Left renal pelvis (tissue), 4 donors: ENCODE measurements at places on chromosomes 2 and 18. TPM values are rescaled to one million over a fixed set of nuclear protein-coding genes. Genes with fewer than 3 reads are reported as not detected.

Gene RAB17
- polyA plus RNA-seq: 21.3 TPM

Gene SNED1
- 9.0 TPM for polyA plus RNA-seq

Gene MRPS9
- 30.7 TPM for polyA plus RNA-seq

Gene GALR1
- 0.07 TPM for polyA plus RNA-seq

Gene NYAP2
- not detected for polyA plus RNA-seq

Gene NEURL3
- 4.7 TPM for polyA plus RNA-seq

Gene PCBP1
- 234 TPM for polyA plus RNA-seq

Gene SKA1
- 6.4 TPM for polyA plus RNA-seq

Gene GBX2
- polyA plus RNA-seq: 0.65 TPM

Gene SYT4
- 1.0 TPM for polyA plus RNA-seq

Gene CTAGE1
- 0.05 TPM for polyA plus RNA-seq

DNA sequence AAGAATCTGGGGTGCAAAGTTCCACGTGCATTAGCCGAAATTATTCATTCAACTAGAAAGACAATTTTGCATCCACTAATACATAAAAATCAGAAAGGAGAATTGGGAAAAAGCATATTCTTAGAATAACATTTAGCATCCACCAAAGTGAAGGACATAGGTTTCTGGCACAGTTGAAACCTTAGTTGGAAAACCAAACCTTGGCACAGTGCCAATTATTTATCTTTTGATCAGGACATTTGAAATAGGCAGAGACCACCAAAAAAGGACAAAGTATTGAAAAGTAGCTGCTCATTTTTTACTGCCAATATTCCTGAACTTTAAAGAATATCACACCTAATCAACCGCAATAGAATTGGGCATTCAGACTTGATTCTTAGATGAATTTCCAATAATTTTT, 25.5 kb upstream of the NFU1 start:
- DNase-seq: no peak

DNA sequence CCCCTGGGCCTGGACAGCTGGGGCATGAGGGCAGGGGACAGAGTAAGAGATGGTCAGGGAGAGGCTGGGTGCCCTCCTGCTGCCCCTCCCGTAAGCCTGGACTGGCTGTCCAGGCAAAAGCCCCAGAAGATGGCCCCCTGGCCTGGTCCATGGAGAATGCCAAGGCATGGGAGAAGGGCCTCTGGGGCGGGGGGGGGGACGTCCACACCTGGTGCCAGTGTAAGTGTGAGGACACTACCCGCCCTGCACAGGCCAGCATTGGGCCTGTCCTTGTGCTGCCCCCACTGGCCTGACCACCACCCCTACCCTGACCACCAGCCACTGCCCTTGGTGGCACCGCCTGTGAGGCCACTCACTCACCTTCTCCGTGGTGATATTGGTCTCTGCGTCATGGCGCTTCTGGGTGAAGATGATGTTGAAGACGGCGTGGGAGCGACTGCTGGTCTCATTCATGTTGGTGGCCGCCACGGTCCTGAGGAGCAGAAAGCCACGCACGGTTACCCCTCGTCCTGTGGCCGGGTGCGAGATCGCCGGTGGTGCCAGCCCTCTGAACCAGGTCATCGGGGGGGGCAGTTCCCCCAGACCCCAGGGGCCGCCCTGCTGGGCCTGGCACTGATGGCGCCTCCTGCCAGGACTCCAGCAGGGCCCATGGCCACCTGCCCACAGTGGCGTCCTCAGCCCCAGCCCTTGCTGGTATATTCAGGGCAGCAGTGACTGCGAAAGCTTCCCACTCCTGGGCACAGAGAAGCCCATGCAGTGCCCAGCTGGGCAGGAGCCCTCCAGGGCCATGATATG, 35.2 kb downstream of the KIF1A start:
- no peak for DNase-seq

GRCh38 chr18:77339093-77339492, 89.4 kb downstream of the GALR1 start:
- no peak for DNase-seq

DNA sequence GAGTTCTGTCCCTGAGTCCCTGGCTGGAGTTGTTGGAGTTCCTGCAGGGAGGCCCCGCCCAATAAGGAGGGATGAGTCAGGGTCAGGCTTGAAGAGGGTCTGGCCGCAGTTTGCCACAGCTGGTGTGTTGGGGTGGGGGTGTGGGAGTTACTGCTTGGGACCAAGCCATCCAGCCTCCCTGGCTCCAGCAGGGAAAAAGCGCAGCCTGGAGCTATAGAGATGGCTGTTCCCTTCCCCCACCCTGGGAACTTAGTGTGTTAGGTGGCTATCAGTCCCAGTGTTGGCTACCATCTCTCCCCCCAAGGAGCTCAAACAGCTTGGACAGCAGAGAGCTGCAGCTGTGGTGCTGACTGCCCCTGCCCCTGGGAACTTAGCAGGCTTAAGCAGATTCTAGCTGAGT, 13.2 kb upstream of the TANK start:
- DNase-seq: no peak

DNA sequence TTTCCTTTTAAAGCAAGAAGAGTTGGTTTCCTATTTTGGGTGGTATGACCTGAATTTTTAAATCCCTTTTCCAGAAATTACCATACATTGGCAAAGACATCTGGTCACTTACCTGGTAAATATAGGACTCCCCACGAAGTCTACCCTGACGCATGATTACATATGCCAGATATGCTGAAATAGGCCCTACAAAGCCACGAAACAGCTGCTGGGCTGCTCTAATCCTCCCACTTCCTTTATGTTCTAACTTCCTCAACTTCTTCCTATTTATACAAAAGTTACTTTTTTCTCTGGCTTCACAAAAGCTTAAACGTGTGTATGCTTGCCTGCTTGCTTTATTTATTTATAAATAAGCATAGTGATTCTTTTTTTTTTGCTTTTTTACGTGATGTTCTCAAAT, 186.0 kb upstream of the EPHA4 start:
- DNase-seq: no peak

GRCh38 chr2:226600184-226600583, 199.4 kb downstream of the IRS1 start:
- DNase-seq: no peak

DNA sequence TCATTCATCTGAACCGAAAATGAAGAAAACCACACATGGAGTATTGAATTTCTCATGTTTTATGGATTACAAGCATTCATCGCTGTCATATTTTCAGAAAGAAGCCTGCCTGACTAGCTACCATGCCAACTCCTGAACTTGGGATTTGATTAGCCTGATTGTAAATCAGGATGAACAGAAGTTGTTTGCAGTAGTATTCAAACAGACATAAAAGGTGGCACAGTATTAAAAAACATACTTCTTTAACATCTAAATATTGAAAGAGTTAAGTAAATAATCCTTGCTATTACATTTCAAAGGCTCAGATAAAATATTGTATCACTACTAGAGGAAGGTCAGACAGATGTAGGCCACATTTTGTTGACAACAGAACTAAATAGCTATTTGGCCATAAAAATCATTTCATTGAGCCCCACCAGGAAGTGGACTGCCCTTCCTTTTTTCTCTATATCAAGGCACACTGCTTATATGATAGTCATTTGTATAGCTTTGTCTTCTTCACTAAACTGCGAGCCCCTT, 21.6 kb downstream of the SLC38A11 start:
- no peak for DNase-seq

DNA sequence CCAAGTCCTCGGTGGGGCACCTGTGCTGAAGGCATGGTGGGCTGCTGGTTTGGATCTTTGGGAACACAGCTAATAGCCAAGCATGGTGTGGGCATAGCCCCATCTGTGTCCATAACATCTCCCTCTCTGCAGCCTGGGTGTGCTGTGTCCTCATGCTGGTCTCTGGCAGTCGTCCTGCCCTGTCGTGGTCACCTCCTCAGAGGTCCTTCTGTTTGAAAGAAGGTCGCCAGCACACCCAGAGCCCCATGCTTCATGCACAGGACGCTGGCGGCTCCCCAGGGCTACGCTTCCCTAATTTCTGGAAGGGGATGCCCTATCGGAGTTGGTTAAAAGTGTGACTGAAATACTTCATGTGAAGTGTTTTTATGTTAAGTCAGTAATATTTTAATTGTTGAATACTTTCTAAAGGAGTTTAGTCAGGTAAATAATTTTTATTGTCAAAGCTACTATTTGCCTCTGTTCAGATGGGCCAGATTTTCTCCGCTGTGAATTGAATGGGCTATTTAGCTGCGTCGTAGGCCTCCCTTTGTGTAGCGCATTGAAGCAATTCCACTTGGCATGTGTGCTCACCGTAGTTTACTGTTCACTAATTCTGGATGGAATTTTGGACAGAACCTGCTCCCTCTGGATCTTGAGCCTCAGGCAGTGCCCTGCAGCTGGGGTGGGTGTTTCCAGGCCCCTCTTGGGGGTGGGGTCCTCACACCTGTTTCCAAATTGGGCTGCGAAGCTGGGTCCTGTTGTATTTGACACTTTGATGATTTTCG, 81.9 kb downstream of the WDSUB1 start:
- DNase-seq: no peak

GRCh38 chr2:122491011-122491410, 735.6 kb downstream of the TSN start:
- no peak for DNase-seq

- DNase-seq: no peak
Observed at GRCh38 chr2:110863726-110864125, 131.4 kb downstream of the ACOXL start.

DNA sequence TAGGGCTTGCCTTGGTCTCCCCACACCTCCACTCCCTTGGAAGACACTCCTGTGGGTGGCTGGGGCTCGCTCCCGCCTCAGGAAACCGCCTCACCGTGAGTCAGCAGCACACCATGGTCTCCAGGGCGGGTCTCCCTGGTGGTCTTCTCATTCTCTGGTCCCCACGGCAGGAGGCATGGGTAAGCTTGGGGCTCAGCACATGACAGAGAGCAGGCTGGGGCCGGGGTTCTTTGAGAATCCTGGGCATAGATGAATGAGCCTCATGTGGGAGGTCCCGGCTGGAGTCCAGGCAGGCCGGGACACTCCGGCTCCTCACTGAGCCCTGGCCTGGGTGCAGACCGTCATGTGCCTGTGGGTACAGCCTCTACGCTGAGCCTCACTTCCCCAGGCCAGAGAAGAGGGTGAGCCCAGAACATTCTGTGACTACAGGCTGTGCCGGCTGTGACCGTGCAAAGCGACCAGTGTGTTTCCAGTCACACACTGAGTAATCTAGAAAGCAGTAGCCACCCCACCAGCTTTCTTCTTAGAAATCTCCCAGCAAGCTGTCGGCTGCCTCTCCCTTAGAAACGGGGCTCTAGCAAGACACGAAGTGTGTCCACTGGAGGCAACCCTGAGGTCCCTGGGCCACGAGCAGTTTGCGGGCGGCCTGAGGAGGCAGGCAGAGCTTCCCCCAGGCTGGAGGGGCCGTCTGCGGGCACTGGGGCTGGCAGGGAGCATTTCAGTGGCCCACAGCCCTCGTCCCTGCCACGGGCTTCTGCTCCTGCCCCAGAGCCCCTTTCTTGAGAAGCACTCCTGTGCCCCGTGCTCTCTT, 93.1 kb downstream of the RHOB start:
- DNase-seq: no peak

DNA sequence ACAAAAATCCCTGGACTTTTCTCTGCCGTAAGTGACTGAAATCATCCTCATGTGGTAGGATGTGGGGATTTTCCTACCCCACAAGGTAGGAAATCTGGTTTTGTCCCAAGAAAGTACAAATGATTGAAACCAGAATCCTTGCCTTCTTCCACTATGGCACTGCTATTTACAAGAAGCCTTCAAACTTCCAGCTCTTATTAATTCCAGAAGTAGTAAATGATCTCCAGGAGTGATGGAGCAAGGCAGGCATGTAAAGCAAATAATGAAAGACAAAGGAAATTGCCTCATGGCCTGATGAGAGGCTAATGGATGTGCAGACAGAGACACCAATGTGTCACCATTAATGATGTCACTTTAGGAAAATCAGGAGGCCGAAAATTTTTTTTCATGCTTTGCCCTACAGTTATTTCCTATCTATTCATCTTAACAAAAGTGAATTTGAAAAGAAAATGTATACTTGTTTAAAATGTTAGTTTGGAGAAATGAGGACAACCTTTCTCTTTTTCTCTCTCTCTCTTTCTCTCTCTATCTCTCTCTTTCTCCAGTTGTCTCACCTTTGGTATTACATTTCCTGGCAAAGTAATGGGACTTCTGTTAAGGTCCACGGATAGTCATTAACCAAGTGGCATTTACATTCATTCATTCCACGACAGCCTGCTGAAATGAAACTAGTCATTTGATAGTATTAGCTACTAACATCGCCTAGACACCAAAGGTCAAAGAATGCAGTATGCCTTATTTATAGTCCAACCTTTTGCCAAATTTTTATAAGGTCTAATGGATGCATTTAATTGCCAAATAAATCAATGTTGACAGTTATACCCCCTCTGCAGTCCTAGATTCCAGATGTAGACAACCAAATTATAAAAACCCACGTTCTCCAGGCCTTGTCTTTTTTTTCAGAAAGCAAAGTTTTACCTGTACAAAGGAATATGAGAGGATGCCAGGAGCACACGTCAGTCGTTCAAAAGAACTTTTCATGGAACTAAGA, 5.0 kb upstream of the EVA1A start:
- no peak for DNase-seq

- no peak for DNase-seq
Observed at GRCh38 chr18:2903006-2903405, 56.2 kb downstream of the EMILIN2 start.

- no peak for DNase-seq
Observed at GRCh38 chr18:63788447-63789096, 13.4 kb downstream of the SERPINB7 start.

- DNase-seq: no peak
Observed at GRCh38 chr2:120599072-120599471, 136.6 kb upstream of the GLI2 start.

- no peak for DNase-seq
Observed at GRCh38 chr2:239305222-239305575, 95.6 kb downstream of the HDAC4 start.

DNA sequence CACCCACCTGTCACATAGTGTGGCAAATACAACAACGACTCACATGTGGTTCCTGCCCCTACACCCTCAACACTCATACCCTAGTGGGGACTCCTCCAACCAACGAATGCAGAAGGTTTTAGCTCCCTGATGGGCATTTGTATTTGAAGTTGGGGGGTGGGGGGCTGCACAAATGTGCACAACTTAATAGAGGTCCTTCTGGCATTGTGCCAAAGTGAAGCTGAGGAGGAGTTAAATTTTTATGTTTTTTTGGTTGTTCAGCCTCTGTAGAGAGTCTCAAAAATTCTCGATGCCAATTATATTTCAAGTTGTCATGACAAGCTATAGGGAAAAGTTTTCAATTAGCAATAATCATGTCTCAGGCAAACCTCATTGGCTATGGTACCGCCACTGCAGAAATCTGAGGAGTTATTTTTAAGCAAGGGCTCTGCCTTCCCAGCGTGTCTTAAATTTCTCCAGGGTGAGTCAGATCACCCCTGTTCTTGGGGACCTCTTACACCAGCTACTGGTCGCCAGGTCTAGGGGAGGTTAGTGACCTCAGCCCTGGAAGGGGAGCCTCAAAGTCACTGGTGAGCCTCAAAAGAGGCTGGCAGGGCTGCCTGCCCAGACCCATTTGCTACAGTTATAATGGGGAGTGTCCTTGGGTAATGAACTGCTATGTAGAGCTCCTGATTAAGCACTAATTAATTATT, 102.7 kb upstream of the TAF1B start:
- no peak for DNase-seq

GRCh38 chr2:173159791-173160463, 84.3 kb downstream of the MAP3K20 start:
- no peak for DNase-seq
